Lung (tissue), 17 donors: ENCODE measurements at places on chromosomes 1 and 21. TPM values are rescaled to one million over a fixed set of nuclear protein-coding genes. Genes with fewer than 3 reads are reported as not detected.

Gene GSTM1
- not detected for total RNA-seq

Gene LCE1F
- not detected for total RNA-seq

Gene FCRLA
- 0.25 TPM for total RNA-seq

Gene TDRD10
- 8.5 TPM for total RNA-seq

Gene NR0B2
- 2.3 TPM for total RNA-seq

Gene HRNR
- total RNA-seq: not detected

Gene LEMD1
- total RNA-seq: 1.0 TPM

Gene UBE2U
- total RNA-seq: not detected

Gene GUCA2B
- not detected for total RNA-seq
